ENCODE measurements at places on chromosomes 7 and 10.

GRCh38 chr7:27101171-27101956, 1.1 kb downstream of the HOXA2 start:
- DNase-seq, result no peak

- no peak for DNase-seq
Observed at GRCh38 chr7:142018154-142018553, 22.5 kb downstream of the MGAM start.

DNA sequence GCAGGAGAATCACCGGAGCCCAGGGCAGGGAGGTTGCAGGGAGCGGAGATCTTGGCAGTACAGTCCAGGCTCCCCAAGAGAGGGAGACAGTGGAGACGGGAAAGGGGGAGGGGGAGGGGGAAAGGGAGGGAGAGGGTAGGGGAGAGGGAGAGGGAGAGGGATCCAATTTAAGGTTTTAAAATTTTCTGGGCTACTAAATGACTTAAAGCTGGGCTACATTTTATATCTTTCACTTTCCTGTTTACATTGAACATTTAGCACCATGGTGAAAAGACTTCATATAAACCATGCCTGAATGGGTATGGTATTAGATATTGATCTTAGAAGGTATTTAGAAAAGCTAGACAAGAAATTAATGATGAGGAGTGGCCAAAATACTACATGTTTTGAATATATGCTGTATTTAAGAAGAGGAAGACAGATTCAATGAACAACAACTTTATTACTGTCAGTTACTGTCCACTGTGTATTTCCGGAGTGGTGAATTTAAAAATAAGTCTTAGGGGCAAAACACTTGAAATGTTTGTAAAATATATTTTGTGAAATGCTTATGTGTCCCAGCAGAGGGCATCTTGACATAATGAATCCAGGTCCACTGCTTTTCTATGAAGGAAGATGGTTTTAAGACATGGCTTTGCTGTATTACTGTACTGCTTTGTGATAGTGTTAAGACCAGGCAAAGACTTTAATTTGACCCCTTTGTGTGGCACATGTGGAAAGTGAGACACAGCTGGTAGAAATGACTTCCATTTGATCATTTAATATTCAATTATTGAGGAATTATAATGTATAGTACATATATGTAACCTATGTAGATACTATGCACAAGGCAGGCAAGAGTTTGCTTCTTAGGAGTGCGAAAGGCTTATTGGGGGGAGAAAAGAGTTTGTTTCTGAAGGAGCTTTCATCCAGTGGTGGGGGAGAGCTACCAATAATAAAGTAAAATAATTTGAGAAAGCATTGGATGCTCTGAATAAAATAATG, 52.8 kb downstream of the NRF1 start:
- peak; percentile 44 for DNase-seq

- no peak for DNase-seq
Observed at GRCh38 chr7:22329816-22330524, 27.0 kb downstream of the RAPGEF5 start.

DNA sequence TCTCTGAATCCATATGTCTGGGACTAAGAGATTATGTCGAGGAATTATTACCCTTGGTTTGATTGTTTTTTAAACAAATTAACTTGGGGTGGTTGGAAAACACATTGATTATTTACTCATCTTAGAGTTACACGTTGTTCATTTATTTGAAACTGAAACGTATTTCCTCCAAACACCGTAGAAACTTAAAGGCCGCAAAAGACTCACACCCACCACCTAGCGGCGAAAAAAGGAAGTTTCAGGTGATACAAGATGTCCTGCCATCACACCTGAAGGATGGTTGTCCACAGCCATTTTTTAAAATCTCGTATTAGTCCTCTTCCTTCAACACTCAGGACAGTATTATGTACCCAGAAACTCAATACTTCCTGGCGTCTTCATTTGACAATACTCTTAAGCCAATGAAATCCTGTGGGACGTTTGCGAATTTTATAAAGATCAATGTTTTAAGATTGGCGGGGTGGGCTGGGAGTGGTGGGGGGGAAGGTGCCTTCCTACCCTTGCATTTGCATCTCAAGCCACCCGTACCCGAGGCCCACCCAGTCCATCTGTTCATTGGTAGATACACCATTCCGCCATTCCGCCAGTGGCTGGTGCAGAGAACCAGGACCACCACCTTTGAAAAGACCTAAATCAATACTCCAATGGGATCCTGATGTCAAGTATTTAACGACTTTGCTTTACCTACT, 1.4 kb upstream of the LCOR start:
- DNase-seq, result peak; percentile 76

- no peak for DNase-seq
Observed at GRCh38 chr7:30148951-30149459, 14.2 kb downstream of the MTURN start.

DNA sequence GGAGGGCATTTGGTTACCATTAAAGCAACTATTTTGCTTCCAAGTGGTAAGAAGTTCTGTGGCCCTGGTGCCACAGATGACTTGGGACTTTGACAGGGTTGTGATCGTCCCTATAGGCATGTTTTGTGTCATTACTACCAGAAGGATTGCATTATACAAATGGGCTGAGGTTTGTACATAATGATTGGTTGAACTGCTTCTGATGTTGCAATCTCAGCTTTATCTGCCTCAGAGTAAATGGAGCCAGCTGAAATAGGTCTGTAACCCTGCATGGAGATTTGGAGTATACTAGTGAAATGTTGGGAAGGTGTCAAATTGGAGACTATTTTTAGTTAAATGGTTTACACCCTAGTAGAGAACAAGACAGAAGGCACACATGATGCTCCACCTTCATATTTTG, 46.1 kb upstream of the SEPTIN7 start:
- no peak for DNase-seq

- no peak for DNase-seq
Observed at GRCh38 chr10:94735197-94735596, 27.3 kb upstream of the CYP2C19 start.

- DNase-seq, result no peak
Observed at GRCh38 chr7:152893801-152894294, 134.3 kb downstream of the ACTR3B start.

DNA sequence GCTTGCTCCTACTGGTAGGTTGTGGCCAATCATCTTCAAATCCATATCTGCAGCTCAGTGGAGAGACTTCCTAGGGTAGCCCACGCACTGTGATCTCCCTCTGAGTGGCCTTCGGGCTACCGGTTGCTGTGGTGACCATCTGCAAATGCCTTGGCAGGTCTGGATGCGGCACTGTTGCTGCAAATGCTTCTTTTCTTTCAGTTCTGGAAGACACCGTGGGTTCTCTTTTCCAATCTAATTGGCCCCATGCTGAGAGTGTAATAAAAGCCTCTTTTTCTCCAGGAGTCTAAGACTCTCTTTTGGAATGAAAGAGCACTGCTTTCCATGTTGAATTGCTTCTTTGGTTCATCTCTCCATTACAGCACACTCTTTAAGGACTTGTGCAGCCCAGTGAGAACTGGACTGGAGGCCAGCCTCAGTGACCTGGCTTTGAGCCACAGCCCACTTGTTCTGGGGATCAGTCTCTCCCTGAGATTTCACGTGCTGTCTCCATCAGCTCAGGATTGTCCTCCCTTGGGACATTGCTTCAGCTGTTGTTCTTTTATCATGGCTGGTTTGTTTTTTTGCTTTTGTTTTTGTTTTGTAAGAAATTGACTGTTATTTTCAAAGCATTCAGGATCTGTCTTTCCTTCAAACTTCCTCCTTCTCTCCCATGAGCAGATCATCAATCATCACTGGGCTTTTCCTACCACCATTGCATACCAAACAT, 286.6 kb downstream of the BMPER start:
- DNase-seq, result no peak

- no peak for DNase-seq
Observed at GRCh38 chr7:22377703-22378102, 20.7 kb upstream of the RAPGEF5 start.

GRCh38 chr7:135790371-135790977, 41.9 kb upstream of the FAM180A start:
- no peak for DNase-seq

DNA sequence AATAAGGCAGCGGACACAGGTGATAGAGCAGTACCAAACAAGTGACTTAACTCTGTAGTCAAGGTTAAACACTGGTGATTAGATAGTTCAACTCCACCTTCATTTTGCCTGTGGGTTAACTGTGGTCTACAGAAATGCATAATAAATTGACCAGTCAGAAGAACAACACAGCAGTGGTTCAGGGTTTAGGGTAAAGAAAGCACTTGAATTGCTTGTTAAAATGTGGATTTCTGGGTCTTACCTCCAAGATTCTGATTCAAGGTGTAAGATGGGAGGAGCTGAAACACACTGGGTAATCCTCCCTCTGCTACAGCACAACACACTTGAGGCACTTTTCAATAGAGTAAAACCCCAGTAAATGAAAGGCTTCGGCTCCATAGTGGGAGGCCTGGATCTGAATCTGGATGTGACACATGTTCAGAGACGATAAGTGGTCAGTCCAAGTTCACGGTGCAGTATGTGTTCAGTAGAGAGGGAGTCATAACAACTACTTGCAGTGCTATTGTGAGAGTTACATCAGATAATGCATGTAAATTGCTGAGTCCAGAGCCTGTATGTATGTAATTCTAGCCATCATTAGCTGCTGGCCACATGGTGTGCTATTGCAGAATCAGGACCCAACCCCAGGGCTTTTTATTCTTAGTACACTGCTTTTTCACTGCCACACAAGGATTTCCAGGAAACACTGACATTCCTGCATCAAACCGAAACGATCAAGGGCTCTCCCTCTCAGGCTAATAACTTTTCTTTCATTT, 141.7 kb downstream of the SORCS1 start:
- no peak for DNase-seq

DNA sequence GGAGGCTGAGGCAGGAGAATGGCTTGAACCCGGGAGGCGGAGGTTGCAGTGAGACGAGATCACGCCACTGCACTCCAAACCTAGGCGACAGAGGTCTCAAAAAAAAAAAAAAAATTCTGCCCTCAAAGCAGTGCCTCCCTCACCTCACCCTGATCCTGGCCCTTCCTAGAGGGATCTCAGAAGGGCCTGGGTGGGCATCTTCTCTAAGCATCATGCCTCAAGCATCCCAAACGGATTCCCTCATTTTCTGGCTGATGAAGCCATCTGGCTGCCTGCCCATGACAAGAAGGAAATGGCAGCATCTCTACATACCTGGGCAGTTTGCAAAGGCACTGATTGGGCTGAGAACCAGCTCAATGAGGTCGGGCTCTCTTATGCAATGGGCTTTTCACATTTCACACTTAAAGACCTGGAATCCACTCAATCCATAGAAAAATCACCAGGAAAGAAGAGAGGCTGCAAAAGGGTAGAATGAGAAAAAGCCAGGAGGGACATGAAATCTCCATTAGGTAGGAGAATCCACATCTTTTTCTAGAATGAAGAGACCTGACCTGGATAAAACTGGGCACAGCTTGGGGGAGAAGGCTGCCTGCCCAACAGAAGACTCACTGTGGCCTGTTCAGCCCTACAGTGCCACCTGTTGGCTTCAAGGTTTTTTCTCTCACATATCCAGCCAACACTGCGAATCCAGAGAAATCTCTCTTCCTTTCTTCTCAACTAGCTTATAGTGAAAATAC, 48.1 kb downstream of the PDLIM1 start:
- DNase-seq, result peak; percentile 38

DNA sequence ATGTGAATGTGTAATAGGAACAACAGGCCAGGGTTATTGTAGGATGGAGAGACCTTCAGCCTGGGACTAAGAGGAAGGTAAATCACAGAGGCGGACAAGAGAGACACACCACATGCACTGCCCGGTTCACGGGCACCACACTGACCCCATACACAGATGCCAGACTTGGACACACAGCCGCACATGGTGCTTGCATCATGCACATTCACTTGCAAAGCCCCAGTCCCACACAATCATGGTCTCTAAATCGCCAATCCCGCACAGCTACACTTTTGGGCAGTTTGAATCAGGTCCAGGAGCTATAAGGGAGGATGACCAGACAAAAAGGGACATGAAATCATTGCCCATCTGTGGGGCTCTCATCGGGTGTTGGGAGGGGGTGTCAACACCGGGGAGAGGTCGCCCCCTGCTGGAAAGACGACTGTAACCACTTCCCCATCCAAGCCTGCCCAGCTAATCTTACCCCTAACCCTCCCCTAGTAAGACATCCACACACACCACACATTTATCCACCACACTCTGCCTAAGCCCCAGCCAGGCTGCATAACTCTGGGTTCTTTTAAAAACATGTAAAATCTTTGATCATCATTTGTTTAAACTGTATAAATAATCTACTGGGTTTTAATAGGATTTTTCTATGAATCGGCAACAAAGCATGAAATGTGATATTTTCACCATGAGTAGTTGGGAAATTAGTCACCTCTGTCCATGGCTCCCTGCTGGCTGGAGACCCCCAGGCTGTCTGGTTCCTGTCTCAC, 40.5 kb upstream of the SLF2 start:
- peak; percentile 42 for DNase-seq

- no peak for DNase-seq
Observed at GRCh38 chr7:36820527-36821170, 96.4 kb upstream of the AOAH start.

GRCh38 chr10:38038107-38038931, 27.8 kb downstream of the ZNF33A start:
- DNase-seq, result no peak

GRCh38 chr10:103995134-103995533, 28.2 kb downstream of the SLK start:
- no peak for DNase-seq

DNA sequence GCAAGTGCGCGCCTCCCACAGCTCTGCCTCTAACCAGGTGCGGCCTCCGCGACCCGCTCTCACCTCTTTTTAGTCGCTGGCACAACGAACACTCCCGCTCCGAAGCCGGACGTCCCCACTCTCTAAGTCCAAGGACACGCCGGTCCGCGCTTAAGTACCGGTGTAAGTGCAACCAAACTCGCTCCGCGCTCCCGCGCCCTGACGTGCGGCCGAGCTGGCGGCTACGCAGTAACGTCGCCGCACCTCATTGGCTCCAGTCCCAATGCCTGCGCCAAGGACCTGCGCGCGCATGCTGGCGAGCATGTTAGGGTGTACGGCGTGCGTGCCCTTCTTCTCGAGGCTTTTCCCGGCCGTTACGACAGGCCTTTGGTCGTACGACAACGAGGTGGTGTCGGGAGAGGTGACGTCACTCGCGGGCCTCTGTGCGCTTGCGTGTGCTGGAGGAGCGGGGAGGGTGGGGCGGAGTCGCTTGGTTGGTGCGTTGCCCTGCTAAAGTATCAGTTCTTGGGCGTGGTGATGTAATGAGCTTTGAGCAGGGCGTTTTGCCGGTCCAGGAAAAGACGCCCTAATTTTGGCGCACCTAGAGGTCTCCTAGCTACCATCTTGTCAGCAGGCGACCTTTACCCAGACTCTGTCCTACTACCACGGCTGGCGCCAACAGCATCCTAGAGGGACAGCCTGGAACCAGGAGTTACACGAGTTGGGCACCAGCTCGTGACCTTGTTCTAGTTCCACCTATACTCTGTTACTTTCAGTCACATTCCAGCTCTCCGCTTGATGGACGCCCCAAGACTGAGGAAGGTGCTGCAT, at the start of gene CYCS:
CYCS (minus strand) TSS at position 124 of the 810 bp plus-strand sequence. CDS start 1,141 bp downstream, outside the sequence.
- peak; percentile 99 for DNase-seq
